NB4 (cell line): ENCODE measurements at places on chromosomes 12 and 14.

DNA sequence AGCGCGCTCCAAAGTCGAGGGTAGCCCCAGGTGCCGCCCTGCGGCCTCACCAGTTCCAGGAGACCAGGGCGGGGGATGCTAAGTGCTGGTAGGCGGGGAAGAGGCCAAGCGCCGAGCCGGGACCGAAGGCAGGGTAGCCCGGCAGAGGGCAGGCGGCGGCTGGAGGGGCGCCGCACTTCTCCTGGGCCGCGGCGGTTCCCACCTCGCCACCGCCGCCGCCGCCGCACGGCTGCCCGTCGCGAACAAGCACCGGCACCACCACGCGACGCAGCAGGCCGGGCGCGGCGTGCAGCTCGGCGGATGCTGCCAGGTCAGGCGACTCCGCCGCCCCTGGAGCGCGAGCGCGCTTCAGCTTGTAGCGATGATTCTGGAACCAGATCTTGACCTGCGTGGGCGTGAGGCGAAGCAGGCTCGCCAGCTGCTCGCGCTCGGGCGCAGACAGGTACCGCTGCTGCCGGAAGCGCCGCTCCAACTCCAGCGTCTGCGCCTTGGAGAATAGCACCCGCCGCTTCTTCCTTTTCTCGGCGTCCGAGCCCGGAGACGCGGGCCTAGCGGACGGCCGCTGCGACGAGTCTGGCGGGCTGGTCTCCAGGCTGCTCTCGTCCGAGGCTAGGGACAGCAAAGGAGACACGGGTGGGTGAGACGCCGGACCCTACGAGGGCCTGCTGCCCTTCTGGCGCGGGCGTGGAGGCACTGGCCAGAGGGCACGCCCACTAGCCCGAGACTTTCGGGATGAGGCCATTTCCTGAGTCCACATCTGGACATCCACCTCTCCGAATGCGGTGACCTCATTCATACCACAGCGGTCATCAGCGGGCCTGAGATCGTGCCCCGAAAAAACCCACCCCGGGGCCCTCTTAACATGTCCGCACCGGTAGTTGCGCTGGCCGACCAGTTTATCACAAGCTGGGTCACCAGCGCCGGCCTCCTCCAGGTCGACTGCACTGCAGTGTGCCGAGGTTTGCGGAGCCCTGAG, 1.3 kb downstream of the NKX2-8 start:
- no peak for DNase-seq

DNA sequence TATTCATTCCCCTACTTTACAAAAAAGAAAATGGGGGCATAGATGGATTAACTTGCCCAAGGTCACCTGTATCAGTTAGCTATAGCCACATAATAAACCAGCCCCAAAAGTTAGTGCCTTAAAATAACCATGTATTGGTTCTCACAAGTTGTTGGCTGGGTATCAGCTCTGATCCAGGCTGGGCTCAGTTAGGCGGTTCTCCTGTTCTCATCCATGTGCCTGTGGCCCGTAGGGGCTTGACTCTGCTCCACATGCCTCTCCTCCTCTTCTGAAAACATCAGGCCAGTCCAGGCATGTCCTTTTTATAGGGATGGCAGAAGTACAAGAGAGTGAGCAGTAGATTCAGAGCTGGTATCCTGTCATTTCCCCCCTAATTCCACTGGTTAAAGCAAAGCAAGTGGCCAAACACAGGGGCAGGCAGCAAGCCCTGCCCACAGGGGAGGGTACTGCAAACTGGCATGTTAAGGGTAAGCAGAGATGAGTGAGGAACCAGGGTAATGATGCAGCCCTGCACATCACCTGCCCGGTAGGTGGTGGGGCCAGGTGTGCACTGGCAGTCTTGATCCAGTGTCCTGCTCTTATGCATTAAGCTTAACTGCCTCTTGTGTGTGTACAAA, 47.9 kb upstream of the TUNAR start:
- no peak for DNase-seq

GRCh38 chr12:91880528-91880927, 265.1 kb downstream of the BTG1 start:
- no peak for DNase-seq

GRCh38 chr12:107801150-107801549, 26.6 kb downstream of the ASCL4 start:
- no peak for DNase-seq

GRCh38 chr12:40010899-40011774, 94.7 kb downstream of the SLC2A13 start:
- peak; percentile 79 for DNase-seq

- no peak for DNase-seq
Measured at GRCh38 chr12:94092516-94093241, 55.7 kb upstream of the PLXNC1 start.

DNA sequence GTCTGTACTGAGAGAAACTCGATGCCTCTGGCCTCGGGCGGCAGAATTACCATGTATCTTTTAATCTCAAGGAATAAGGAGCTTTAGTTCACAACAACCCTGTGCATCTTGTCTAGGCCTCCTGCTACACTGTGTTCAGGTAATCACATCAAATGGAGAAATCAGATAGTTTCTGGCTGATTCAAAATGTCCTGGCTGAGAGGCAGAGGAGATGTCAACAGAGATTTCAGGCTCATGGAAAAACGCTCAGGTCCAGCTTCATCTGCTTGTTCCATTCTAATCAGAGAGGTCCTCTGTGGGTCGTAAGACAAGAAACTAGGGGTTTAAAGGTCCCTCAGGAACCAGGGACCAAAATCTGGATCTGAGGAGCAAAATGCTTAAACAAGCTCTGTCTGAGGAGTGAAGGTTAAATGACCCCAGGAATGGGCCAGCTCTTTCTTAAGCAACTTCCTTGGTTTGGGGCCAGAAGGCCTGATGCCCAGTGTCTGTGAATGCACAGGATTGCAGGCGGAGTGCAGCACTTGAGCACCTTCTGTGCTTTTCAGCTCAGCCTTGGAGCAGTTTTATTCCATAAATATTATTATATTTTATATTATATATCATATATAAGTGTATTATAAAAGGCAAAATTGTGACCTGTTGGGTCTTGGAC, 170.2 kb upstream of the PRICKLE1 start:
- DNase-seq: no peak

GRCh38 chr12:2240390-2240789, 187.6 kb downstream of the CACNA1C start:
- DNase-seq: no peak

- peak; percentile 53 for DNase-seq
Measured at GRCh38 chr12:6735448-6736191, 11.8 kb downstream of the COPS7A start.

- DNase-seq: peak; percentile 86
Measured at GRCh38 chr12:15700595-15700994, 88.6 kb downstream of the EPS8 start.

- no peak for DNase-seq
Measured at GRCh38 chr14:62908506-62908905, 136.8 kb downstream of the KCNH5 start.

DNA sequence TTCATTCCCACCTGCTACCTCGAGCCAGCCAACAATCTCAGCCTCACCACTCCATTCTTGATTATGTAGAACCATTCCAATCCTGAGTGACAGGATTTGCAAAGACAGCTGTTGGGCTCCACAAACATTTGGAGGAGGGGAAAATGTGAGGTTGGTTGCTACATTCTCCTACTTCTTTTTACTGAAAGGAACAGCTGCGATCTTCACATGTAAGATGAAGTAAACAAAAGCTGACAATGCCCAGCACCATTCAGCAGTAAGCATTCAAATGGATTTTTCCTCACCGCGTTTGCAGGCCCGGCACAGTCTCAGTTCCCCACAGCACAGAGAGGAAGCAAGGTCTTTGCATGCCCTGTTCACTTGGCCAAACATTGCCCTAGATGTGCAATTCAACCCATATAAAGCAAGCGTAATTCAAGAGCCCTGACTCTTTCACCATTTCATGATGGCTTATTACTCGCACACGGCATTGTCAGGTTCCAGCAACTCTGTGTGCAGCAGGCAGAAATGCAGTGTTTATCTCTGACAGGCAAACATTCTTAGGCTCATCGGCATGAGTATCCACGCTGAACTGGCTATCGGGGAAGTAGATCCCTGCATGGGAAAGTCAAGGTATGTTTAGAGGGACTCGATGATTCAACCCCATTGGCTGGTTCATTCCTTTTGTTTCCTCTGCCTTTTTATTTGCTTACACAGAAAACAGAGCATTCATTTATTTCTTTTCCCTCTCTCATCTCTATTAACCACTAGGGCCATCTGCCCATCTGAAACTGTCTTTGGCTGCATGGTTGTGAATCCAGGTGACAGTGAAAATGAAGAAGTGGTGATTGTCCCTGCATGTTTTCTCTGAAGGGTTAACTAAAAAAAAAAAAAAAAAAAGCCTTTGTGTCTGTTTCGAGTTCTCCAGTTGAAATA, 236.1 kb upstream of the PLEKHG7 start:
- DNase-seq: no peak

- peak; percentile 90 for DNase-seq
Measured at GRCh38 chr14:20455355-20456300, 602 bp downstream of the APEX1 start.

DNA sequence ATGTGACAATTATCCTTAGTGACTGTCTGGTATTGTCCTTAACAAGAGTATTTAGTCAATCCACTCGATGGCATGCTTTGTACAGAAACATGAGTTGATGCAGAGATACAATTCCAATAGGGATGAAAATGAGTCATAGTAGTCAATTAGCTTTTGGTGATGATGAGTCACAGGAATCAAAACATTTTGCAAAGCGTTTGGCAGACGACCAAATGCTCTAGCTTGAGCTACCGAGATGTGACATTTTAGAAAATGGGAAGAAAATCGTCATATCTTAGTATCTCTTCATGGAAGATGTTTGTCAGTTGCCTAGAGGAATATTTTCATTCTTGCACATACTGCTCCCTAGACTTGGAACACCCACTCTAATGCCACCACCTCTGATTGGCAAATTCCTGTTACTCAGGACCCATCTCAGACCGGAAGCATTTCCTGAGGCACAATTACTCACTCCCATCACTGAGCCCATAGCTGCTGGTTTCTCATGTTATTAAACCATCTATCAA, 95.0 kb downstream of the LMNTD1 start:
- DNase-seq: no peak

DNA sequence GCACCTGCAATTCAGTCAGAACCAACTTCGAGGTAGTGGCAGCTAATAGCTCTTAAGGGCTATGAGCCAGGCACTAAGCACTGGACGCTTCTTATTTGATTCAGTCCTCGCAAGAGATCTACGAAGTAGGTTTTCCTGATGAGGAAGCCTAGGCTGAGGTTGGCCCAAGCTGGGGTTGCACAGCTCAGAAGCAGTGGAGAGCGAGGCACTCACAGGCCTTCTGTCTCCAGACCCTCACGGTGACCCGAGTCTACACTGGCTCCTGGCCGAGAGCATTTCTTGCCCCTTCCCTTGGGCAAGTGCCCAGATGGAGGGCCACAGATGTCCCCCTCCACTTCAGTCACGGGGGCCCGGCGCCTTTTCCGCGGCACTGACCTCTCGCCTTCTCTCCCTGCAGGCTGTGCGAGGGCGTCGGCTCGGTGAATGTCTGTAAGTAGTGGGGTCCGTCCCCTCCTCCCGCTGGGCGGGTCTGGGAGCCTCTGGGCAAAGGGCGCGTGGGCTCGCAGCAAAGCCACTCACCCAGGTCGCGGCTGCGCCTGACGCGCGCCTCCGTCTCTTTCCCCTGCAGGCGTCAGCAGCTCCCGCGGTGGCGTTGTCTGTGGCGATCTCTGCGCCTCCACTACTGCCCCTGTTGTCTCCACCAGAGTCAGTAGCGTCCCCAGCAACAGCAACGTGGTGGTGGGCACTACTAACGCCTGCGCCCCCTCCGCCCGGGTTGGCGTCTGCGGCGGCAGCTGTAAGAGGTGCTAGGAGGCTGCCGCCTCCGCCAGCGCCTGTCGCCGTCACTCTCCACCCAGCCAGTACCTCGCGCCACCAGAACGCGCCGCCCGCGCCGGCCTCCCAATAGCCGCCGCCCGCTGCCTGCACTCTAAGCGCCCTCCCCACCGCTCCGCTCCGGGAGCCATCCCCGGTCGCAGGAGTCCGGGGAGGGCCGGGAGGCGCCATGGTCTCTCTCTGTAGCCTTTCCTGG, 13.1 kb downstream of the KRT83 start:
- peak; percentile 71 for DNase-seq
